NCI-H446 treated with DMSO at 0.1 percent for 48 hours (cell line): ENCODE measurements at places on chromosomes 7 and 10.

GRCh38 chr7:147498081-147498480 lies 1092.5 kb upstream of the C7orf33 start:
- no peak for DNase-seq

DNA sequence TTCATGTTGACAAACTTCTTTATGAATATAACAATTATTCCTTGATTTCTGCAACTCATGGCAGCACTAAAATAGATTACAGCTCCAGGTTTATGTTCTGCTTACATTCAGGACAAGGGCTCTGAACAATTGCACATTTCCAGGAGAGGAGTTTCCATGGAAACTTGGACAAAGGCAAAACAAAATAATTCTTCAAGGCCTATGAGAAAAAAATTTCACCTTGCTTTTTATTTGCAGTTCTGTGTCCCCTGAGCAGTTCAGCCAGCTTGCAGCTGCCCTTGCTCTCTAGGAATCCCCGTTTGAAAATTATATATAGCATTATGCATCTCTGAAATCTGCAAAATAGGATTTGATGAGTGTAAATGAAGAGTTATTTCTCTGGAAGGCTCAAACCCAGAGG lies 71.7 kb downstream of the ARL4A start:
- no peak for DNase-seq

- DNase-seq = peak; percentile 50
Observed at GRCh38 chr7:96327429-96327828, 5.5 kb upstream of the SLC25A13 start.

- no peak for DNase-seq
Observed at GRCh38 chr7:110621289-110621688, 469.6 kb upstream of the LRRN3 start.

DNA sequence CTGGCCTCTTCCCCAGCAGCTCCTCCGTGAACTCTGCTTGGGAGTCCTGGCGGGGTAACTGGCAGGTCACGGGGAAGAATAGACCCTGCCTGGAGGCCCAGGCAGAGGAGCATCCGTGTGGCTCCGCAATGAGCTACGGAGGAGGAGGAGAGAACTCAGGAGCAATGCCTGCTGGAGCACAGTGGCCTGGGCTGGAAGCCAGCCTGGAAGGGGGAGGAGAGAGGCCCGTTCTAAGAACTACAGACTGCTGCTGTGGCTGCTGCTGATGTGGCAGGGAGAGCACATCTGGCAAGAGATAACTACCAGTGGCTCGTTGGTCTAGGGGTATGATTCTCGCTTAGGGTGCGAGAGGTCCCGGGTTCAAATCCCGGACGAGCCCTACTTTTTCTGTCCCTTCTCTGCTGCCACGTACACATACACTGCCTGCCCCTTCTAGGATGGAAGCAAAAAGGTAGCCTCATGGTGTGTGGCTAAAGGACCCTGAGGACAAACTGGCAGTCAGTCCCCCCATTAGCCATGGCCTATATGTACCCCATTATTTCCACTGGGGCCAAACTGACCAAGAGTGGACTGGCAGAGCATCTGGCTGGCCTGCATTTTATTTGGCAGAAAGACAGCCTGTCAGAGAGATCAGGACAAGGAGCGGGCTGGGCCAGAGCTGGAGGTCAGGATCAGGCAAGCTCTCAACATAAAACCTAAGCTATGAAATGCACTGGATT lies 7.7 kb upstream of the OPN1SW start:
- no peak for DNase-seq

DNA sequence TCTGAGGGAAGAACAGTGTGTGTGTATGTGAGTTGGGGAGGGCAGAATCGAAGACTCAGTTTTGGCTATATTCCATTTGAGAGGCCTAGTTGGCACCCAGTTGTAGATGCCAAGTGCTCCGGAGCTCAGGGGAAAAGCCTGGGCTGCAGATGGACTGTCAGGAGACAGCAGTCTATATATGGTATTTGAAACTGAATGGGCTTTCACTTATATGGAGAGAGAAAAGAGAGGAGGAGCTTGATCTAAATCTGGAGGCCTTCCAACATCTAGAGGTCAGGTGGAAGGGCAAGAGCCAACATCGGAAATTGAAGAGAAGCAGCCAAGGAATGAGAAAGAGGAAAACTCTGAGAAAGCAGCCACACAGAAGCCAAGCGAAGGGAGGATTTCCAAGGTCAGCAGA lies 350.8 kb upstream of the BMPER start:
- DNase-seq = no peak

GRCh38 chr7:18960725-18961124 lies 156.7 kb downstream of the TWIST1 start:
- no peak for DNase-seq

GRCh38 chr7:43211693-43212092 lies 99.2 kb downstream of the HECW1 start:
- DNase-seq = no peak

GRCh38 chr10:74111799-74112198 lies 38.8 kb downstream of the AP3M1 start:
- no peak for DNase-seq

GRCh38 chr7:4650433-4651047 lies 31.6 kb upstream of the FOXK1 start:
- DNase-seq = no peak

DNA sequence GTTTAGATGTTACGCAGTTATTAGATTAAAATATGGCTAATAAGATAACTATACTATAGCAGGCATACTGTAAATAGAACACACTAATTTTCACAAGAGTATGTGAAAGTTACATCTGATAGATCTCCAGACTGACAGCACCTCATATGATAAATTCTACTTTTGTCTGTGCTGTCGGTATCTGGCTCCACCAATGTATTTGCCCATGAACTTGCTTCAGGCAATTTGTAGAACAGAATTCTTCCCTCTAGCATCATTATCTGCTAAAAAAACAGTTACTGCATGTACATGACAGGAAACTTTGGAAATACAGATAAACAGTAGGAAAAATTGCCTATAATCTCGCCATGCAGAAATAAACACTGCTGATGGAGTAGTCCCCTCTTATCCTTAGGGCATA lies 137.7 kb downstream of the WNT2 start:
- no peak for DNase-seq

- DNase-seq = no peak
Observed at GRCh38 chr10:34029455-34029854, 695.0 kb upstream of the NRP1 start.

DNA sequence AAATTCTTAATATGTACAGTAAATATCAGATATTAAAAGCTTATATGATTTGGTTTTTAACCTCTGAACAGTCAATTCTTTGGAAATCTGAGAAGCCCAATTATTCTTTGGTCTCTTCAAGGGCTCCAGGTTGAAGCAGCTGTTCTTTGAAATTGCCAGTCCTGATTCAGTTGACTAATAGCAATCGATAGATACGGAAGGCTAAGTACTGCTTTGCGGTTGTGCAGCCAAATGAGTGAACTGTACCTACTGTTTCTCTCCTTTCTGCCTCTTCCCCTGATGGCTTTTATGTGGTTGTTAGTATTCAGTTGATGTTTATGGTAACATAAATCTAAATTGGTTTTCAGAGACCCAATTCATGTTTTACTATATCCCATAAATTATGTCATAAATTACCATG lies 103.1 kb upstream of the RPA3 start:
- no peak for DNase-seq

DNA sequence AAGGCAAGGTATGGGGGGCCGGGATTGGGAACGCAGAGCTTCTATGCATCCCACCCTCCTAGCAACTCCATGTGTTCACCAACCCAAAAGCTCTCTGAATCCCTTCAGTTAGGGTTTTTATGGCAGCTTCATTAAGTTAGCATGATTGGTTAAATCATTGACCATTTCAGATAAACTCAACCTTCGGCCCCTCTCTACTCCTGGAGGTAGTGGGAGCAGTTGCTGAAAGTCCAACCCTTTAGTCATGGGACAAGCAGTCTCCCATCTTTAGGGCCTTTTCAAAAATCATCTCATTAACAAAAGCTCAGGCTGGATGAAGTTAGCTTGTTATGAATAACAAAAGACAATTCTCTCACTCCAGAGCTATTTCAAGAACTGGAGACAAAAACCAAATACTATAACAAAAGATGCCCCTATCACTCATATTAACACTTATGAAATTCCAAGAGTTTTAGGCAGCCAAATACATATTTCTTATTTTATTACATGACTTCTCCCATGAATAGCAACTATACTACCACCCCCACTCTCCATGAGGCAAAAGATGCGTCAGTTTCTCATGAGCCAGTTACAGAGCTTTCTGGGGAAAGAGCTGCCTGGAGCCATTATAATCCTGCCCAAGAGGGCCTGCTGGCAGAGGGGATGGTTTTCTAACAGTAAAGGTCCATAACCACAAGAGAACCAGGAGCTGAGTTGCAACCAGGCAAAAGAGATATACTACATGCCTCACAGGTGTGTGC lies 44.6 kb downstream of the SLC16A12 start:
- no peak for DNase-seq

DNA sequence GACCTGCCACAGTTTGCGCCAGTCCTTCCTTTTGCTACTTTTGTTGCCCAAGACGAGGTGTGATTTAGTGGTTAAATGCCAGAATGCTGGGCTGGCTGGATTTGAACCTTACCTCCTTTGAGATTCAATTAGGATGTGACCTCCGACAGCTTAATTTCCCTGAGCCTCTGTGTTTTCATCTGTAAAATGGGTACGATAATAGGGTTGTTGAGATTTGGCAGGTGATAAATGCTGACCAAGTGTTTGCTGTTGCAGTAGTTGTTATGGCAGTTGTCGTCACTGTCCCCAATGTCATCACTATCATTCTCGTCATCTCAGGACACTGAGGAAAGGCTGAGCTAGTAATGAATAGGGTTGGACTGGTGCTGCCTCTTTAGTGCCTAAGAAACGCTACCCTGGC lies 61.1 kb downstream of the GRK5 start:
- DNase-seq = no peak

GRCh38 chr7:46603780-46604179 lies 682.7 kb upstream of the IGFBP3 start:
- DNase-seq = no peak

DNA sequence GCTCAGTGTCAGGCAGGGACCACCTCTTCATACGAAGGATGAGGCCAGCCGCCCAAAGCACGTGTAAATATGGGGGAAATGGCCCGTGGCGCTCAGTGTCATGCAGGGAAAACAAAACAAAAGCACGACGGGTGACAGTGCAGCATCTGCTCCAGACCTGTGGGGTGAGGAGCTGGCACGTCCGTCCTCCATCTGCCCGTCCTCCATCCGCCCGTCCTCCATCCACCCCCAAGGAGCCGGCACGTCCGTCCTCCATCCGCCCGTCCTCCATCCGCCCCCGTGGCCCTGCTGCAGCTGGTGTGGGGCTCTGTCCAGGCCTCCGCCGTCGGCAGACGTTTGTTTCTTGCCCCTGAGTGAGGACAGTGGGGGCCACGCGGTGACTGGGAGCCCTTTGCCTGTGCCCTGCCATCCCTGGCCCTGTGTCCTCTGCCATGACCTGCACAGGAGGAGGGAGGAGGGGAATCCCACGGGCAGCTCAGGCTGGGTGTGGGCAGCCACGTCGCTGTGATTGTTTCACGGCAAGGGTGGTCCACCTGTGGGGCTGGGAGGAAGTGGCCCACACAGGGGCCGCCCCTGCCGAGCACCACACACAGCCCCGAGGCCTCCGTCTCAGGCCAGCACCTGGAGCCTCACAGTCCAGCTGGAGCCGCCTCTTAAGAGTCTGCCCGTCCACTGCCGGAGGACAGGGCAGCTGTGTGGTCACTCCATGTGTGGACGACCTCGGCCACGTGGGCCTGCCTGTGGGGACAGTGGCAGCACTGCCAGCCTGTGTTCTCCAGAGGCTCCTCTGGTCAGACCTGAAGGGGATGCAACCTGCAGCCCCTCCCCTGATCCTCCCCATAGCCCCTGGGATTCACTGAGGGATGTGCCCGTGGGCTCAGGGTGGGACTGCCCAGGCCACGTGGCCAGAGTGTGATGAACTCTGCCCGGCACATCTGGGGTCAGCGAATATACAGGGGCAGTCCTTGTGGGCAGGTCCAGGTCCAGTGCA lies 38.2 kb upstream of the DPYSL4 start:
- DNase-seq = no peak

- DNase-seq = no peak
Observed at GRCh38 chr10:87603196-87603595, 56.5 kb upstream of the PAPSS2 start.

GRCh38 chr10:122500726-122501125 lies 39.4 kb downstream of the HTRA1 start:
- no peak for DNase-seq

GRCh38 chr7:77980087-77980713 lies 181.6 kb downstream of the PHTF2 start:
- no peak for DNase-seq

DNA sequence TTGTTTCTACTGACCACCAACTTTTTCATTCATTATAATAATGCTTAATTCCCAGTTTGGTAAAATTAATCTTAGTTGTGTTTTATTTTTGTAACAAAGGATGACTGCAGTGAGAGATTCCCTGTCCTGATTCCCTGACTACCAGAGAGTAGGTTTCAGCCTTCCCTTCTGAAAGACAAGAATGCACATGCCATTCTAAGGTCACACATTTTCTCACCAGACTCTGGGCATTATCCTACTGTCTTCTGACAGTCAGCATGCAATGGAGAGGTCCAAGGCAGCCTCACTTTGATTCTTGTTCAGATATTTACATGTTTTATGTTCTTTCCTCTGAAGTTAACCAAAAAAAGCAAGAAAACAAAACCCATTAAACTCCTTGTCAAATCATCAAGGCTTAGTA lies 372.7 kb upstream of the CDC14C start:
- no peak for DNase-seq
